ENCODE measurements at places on chromosomes 6 and 20. TPM values are rescaled to one million over a fixed set of nuclear protein-coding genes. Genes with fewer than 3 reads are reported as not detected.

The DOK5 gene
- polyA plus RNA-seq = not detected

The DCDC2 gene
- polyA plus RNA-seq = 9.1 TPM

- peak; percentile 57 for DNase-seq
These were observed 20.9 kb upstream of the VNN1 start for GRCh38 chr6:132734694-132735236.

- DNase-seq = no peak
These were observed 72.4 kb upstream of the SMIM8 start for GRCh38 chr6:87250019-87250418.

DNA sequence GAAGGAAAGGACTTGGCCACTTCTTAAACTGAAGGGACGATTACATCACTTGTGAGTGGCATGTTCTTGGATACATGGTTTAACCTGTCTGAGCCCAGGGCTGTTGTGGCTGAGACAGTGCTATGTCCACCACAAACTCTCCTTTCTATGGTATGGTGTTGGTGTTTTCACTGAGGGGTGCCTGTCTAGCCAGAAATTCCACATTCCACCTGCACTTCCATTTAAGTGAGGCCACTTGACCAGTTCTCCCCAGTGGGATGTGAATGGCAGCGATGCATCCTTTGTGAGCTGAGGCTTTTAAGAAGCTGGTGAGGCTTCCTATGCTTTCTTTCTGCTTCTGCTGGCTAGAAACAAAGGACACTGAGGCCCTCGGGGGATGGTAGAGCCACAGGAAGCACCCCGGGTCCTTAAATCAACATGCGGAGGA is 151.4 kb upstream of the CHD6 start:
- no peak for DNase-seq

DNA sequence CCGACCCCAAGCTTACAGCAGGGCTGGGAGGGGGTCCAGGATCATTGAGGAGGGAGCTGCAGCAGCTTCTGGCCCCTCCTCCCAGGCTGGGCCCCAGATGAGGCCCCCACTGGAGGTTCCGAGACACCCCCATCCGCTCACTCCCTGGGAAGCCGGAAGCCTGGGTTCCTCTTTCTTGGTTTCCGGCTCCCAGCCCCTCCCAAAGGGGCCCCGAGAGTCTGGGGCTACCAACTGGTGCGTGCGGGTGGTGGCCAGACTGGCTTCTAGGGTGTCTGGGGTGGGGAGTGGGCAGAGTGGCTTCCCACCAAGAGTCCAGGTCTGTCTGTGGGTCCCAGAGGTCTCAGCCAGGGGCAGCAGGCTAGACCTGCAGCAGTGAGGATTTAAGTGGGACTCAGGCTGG is 2.2 kb downstream of the RGS19 start:
- no peak for DNase-seq

DNA sequence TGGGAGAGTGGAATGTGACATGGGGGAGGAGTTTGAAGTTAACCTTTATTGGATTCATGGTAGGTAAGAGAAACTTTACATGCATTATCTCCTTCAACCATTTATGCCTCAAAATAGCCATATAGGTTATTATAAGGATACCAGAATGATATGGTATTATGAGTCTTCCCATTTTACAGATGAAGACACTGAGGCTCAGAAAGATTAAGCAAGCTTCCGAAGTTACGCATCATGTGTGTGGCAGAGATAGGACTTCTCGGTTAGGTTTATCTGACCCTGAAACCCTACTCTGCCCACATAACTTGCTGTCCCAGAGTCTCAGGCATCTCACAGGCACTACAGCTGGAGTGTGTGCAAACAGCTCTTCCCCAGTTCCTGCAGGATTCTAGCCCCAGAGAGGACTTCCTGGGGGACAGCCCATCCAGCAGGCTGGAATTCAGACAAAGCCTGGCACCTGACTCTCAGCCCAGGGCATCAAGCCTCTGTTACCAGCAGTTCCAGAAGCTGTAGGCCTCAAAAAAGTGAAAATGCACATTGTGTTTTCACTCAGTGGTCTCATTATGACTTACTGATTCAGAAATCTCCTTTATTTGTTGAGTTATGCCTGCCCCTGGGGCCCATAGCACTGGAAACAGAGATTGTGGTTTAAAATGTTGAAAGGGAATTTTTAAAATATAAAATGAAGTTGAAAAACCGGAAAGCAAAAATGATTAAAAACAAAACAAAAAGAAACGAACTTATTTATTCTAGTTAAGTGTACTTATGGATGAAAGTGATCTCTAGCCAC is 512.8 kb upstream of the CHD6 start:
- no peak for DNase-seq

GRCh38 chr6:125944434-125944816 is 12.1 kb upstream of the HINT3 start:
- no peak for DNase-seq

DNA sequence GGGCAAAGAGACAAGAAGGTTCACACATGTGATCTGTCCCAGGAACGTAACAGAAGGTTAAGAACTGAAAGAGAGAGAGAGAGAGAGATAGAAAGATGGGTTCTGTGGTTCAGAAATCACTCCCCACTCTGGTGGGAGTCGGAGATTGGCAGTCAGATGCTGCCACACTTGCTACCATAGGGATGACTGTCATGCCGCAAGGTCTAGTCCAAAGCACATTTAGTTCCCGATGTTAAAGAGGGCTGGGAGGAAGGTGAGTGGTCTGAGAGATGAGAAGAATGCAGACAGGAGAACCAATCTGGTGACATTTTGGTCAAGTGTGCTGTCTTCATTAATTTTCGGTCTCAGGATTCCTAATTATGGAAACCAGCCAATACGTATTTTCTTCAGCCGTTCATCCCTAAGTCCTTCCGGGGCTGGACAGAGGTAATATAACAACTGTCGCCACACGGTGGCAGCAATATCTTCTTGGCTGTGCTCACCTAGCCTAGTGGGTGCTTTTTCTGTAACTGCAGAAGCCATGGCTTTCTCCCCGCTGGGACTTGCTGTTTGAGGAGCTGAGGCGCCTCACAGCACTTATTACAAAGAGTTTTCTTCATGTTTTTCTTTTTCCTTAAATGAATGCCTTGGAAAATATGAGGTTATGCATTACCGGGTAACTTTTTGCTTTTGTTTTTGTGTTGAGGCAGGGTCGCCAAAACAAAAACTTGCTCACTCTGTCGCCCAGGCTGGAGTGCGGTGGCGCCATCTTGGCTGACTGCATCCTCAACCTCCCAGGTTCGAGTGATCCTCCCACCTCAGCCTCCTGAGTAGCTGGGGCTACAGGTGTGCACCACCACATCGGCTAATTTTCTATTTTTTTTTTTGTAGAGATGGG is 46.0 kb downstream of the SLC35D3 start:
- peak; percentile 77 for DNase-seq

- no peak for DNase-seq
These were observed 49.7 kb upstream of the TSHZ2 start for GRCh38 chr20:52922436-52922835.

DNA sequence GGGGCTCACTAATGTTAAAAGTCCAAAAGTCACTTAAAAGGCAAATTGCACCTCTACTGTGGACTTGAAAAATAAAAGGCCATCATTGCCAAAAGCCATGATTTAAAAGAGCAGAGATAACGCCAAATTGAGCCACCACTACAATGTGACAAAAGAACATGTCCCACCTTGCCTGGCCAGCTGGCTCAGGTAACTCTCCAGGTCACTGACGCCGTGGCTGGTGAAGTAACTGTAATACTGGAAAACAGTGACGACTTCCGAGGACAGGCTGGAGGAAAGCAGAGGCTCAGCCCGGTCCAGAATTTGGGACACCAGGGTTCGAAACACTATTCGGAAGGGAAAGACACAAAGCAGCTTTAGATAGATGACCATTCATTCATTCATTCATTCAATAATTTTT is 29.3 kb upstream of the ARMH2 start:
- no peak for DNase-seq

DNA sequence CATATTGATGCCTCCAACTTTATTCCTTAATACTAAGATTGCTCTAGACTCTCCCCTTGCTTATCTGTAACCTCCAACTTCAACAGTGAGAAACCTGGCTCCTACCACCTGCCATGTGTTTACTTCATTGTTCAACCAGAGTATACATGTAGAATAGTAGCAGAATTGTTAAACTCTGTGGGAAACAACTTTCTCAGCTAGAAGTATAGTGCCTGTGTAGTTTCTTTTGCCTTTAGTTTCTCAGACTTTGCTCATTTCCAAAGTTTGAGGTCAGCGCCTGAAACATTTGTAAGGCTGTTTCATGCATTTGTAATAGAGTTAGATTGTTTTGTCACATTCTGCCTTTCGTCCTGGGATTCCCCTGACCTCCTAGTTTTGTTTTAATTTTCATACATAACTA is 34.9 kb upstream of the HECA start:
- DNase-seq = no peak

DNA sequence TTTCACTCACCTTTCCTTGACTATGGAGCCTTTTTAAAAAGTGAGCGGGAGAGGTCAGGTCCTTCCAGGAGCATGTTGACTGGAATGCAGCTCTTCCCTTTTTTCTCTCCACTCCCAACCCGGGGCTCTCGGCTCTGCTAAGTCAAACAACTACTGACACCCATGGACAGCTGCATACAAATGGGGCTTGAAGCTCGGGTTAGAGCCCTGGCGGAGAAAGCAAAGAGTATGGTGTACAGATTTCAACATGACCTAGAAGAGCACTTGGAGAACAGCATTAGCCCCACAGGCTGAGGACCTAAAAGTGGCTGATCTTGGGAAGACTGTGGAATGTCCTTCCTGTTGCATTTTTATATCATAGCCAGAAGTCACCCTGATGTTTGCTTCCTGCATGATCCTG is 162.0 kb upstream of the STMND1 start:
- no peak for DNase-seq

DNA sequence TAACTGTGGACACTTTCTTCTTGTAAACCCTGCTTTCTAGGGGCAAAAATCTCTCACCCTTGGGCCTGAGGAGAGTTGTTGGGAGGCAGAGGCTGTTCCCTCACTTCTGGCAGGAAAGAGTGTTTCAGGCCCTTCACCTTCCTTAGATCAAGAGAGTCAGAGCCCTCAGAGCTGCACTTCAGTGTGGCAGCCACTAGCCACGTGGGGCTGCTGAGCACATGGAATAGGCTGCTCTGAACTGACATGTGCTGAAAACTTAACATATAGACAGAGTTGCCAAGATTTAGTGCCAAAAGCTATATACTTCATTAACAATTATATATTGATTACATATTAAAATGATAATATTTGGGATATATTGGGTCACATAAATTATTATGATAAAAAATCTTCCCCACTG is 4.4 kb upstream of the LMBRD1 start:
- no peak for DNase-seq

- no peak for DNase-seq
These were observed 1.6 kb downstream of the REM1 start for GRCh38 chr20:31476643-31477215.

DNA sequence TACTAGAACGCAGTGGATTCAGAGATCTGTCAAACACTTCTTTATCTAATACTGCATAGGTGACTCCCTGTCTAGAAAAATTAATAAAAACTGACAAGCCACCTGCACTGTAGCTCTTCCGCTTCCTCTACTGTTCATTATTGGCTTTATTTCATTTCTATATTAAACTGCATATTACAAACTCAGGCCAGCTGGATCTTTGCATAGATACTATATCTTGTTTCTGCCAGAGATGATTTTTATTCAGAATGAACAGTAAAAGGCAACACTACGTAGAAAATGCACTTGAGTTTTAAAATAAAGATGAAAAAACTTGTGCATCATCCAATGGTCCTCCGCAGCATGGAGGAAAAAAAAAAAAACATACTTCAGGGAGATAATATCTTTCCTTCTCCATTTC is 508.3 kb downstream of the PRKN start:
- DNase-seq = no peak

DNA sequence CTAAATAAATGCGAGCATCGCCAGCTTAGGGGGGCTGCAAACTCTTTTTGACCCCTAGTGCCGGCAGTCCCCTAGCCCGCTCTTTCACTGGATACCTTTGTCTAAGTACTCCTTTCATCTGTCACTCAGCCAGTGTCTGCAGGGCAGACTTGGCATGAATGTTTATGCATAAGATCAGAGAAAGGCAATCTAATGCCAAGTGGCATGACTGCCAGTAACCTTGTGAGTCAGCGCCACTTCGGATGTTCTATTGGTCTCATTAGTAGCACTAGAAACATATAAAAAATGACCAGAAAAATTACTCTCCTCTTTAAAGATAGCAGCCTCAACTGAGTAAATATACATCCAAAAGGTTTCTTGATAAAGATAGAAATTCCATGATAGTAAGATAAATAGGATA is 192.2 kb downstream of the TBC1D32 start:
- no peak for DNase-seq

DNA sequence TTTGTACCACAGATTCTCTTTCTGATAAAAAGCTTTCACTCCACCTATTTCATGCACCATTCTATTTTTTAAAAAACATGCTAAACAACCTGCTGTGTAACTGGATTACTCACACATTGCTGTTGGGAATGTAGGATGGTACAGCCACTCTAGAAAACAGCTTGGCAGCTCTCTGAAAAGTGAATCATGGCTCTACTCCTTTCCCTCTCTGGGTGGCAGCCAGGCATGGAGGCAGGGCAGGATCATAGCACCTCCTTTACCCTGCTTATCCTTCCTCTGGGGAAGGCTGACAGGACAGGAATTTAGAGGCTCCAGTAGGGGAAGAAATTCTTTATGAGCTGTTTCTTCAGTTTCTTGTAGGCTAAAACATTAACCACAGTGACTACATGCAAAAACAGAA is 6.7 kb upstream of the VNN2 start:
- peak; percentile 37 for DNase-seq

GRCh38 chr6:73523434-73524123 is 2.7 kb upstream of the EEF1A1 start:
- DNase-seq = peak; percentile 84

DNA sequence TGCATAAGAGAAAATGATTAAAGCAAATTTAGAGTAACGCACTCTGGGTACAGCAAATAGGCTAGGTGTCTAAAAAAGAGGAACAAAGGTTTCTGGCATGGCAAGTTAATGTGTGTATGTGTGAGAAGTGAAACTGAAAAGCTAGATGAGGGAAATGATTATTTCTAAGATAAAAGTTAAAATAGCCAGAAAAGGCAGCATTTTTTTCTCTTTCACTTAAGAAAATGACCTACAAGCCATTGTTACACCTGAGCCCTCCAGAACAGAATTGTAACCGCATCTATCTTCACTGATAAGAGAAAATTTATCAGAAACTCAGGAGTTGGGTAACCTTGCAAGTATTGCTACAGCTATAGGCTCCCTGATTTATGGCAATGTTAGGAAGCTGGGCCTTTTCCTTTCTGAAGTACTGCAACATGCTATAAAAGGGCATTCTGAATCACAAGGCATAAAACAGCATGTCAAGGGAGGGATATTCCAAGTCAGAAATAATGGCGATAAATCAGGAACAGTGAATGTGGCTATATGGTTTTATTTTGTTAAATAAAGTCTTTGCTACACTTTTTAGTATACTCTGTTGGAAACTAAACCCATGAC is 395.3 kb downstream of the TBC1D32 start:
- no peak for DNase-seq

- no peak for DNase-seq
These were observed 84.5 kb downstream of the CHD6 start for GRCh38 chr20:41533537-41534136.
